ENCODE measurements at places on chromosomes 5 and 9.

DNA sequence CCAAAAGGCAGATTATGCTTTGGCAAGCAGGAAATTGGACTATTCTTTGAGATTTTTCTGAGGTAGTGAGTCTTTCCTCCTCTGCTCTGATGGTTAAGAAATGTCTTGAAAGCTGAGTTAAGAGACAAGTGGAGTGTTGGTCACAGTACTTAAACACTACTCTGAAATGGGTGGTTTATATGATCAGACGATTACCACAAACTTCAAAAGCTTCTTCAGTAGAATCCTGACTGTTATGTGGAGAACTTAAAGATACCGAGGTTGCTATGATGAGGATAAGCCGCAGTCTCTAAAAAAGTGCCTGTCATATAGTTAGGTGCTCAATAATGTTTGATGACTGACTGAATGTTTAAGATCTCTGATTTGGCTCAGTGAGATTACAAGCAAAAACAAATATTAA, 24.3 kb downstream of the GCNT4 start:
- DNase-seq: no peak

- DNase-seq: no peak
Observed at GRCh38 chr5:123874600-123875201, 362.7 kb downstream of the CSNK1G3 start.

DNA sequence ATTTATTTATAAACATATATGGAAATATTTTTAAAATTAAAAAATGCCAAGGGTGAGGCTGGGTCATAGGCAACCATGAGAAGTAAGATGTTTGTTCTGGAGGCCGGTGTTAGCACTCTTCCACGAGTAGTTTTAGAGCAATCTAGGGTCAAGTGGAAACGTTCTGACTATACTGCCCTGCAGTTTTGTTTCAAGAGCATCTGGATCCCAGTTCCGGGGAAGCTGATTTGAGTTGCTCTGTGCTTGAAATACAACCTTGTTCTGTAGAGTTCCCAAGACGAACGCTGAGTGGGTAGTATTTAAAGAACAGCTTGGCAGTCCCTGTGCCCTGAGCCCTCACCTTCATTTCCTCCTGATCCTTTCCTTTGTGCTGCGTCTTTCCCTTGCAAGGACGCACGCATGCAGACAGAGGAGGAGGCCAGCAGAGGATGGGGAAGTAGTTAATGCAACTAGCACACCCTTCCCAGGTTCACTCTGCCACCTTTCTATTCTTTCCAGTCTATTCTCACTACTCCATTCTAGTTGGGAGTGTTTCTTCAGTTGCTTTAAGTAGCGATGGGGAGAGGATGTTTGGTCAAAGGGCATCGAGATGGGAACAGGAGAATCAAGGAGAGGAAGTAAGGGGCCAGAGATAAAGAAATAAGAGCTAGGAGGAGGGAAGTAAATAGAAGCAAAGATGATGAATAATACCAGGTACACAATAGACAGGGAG, 68.3 kb upstream of the ZSWIM6 start:
- DNase-seq: no peak

DNA sequence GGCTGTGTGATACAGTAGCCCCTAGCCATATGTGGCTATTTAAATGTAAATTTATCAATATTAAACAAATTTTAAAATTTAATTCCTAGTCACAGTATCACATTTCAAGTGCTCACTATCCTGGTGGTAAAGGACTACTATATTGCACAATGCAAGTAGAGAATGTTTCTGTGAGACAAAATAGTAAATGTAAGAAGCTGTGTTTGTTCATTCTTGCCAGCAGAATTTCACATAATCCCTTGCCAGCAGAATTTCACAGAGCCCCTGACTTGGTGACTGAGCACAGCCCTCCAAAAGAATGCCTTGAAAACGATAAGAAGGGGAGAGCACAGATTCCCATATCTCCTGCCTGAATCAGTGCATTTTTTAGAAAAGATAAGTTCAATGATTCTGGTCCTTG, 75.9 kb upstream of the SELENOP start:
- DNase-seq: no peak

DNA sequence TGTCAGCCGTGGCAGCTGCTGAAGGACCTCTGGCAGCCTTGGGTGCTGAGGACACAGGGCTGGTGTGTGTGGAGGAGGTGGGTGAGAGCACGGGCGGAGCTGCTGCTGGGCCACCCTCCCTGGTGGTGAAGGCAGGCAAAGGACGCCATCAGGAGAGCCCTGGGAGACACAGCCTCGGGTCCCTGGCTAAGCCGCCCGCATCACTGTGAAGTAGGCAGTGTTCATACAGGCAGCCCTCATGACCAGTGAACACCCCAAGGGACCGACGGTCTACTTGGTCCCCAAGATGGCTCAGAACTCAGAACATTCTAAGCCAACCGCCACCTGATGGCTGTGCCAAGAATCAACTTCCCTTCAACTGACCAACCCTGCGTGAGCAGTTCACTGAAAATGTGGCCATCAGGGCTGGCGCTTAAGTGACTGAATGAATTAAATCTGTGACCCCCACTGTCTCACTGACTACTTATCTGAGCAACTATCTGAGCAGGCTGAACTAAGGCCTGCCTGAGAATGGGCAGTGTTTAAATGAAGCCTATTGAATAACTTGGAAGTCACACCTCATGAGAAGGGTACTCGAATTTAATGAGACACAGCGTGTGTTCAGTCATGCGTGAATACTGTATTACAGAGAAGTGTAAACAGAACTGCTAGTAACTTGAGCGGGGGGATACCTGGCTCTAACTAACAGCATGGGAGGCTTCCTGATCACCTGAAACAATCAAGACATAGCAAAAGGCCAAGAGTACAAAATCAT, 54.7 kb upstream of the SIMC1 start:
- no peak for DNase-seq

- no peak for DNase-seq
Observed at GRCh38 chr5:30661730-30662129, 531.8 kb upstream of the CDH6 start.

DNA sequence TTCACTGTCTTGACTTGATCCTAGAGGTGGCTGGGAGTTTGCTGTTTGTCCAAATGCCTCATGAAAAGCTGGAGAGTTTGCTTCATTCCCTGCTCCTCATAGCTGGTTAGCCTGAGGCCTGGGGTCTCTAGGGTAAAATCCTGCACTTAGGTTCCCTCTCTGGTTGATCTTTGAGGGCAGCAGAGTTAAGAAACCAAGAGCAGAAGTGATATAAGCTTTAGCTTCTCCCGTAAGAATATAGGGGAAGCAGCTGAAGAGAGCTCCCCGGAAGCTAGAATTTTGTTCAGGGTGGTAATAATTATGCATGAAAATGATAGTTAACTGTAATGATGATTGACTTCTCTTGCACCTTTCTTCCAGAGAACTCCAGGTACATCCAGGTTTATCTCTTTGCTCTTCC, 1.4 kb downstream of the FAM53C start:
- no peak for DNase-seq

- no peak for DNase-seq
Observed at GRCh38 chr5:160289356-160289651, 23.1 kb downstream of the CCNJL start.

DNA sequence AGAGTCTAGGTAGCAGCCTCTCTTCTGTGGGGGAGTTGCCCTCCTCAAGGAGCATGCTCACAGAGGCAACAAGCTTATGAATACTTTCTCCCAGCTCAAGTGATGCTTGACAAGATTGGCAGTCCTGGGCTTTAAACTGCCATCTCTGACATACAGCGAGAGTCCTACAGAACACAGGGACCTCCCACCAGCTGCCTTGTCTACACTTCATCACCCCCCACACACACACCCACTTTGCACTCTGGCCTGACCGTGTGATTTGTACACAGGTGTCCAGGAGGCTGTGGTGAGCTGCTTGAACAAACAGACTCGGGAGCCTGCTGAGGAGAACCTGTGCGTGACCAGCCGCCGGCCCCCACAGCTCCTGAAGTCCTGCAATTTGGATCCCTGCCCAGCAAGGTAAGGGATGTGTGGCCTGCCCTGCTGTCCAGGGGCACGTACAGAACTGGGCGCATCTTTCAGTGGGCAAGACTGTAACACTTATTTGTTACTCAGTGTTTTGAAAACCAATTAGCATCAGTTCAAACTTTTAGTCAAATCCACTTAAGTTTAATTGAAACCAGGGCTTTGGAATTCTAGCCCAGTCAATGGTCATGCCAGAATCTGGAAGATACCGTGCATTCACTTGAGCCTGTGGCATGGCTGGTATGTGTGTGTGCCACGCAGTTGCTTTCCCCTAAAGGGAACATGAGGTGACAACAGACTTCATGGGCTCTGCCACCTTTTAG, 247.5 kb downstream of the ADAMTSL1 start:
- DNase-seq: no peak

DNA sequence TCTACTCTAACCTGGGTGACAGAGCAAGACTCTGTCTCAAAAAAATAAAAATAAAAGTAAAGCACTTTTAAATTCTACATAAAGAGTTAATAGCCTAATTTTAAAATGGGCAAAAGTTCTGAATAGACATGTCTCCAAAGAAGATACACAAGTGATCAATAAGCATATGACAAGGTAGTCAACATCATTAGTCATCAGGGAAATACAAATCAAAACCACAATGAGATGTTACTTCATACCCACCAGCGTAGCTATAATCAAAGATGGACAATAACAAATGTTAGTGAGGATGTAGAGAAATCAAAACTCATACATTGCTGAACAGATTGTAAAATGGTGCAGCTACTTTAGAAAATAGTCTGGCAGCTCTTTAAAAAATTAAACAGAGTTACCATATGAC, 64.1 kb downstream of the IQGAP2 start:
- no peak for DNase-seq

- DNase-seq: no peak
Observed at GRCh38 chr9:7533376-7534090, 266.0 kb downstream of the DMAC1 start.

- DNase-seq: no peak
Observed at GRCh38 chr5:116404792-116405191, 169.8 kb downstream of the SEMA6A start.

DNA sequence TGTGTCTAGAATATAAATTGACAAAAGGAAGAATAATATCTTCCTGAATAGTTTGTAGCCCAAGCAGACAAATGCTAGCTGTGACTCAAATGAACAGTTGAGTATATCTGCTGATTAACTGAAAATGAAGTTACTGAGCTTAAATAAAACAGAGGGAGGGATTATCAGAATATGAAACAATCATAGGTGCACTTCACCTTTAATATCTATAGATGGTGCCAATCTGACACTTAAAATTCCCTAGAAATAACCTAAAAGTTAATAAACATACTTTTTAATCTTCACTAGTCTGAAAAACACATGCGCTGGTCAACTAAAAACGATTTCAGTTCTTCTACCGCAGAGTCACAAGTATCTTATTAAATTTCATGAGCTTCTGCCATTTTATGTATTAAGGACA, 280.8 kb upstream of the RASA1 start:
- no peak for DNase-seq

- DNase-seq: no peak
Observed at GRCh38 chr5:141867139-141867538, 11.1 kb downstream of the PCDH1 start.

GRCh38 chr9:127878001-127878651, 651 bp upstream of the AK1 start:
- DNase-seq: no peak

GRCh38 chr5:143145243-143146160, 258.0 kb downstream of the NR3C1 start:
- DNase-seq: no peak
